ENCODE measurements at places on chromosomes 12 and 14.
A peak's percentile ranks its signal among the peaks of the same experiment; 100 is the strongest.

GRCh38 chr14:62501021-62501750 lies 544.1 kb downstream of the KCNH5 start:
- DNase-seq = no peak

GRCh38 chr12:14995583-14996425 lies 23.0 kb downstream of the PDE6H start:
- peak; percentile 80 for DNase-seq

DNA sequence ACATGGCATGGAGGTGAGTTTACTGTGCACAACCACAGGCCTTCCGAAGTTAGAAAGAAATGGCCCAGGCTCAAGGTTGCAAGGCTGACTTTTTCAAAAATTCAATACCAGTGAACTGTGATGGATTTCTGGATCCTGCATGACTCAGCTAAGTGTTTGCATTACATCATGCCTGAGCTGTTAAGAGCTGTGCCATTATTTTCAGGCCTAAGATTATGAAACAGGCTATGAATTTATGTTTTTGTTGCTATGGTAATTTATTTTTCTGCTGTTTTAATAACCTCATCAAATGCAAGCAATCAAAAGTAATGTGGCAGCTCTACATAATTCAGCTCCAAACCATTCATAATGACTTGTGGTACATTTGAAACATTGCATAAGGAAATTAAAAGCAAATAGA lies 457.7 kb upstream of the TMEM132C start:
- peak; percentile 83 for DNase-seq

DNA sequence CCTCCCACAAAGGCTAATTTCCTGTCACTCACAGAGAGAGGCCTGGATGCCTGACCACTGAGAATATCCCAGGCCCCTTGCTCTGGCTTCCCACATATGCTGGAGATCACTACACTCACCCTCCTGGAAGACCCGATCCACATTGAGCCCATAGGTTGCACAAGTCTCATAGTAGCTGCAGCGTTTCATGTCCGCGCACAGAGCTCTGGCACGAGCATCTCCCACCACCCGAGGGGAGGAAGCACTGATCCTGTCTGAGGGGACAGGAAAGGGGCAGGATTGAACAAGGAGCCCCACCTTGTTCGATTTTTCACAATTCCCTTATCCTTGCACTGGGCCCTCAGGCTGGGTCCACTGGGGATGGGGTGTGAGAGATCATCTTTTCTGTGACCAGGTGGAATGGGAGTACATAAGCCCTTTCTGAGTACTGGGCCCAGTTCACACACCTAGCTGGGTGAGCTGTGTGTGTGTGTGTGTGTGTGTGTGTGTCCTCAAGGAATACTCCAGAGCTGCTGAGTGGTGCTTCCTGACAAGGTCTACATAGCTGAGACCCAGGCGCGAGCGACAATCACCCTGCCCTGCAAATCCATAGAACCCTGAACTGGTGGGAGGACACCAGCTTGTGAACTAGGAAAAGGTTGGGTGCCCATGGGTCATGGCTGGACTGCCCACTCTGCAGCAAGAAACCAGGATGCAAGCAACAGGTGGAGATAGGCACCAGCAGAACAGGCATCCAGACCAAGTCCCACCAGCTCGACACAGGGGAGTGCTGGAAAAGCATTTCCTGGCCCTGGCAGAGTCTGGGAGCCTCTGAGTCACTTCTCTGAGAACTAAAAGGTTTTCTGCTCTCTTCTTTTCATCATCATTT lies 5.6 kb downstream of the AGAP2 start:
- DNase-seq = no peak

- peak; percentile 65 for DNase-seq
These were observed 68.2 kb upstream of the E2F7 start for GRCh38 chr12:77133566-77133965.
